ENCODE measurements at places on chromosomes 13 and 19.

DNA sequence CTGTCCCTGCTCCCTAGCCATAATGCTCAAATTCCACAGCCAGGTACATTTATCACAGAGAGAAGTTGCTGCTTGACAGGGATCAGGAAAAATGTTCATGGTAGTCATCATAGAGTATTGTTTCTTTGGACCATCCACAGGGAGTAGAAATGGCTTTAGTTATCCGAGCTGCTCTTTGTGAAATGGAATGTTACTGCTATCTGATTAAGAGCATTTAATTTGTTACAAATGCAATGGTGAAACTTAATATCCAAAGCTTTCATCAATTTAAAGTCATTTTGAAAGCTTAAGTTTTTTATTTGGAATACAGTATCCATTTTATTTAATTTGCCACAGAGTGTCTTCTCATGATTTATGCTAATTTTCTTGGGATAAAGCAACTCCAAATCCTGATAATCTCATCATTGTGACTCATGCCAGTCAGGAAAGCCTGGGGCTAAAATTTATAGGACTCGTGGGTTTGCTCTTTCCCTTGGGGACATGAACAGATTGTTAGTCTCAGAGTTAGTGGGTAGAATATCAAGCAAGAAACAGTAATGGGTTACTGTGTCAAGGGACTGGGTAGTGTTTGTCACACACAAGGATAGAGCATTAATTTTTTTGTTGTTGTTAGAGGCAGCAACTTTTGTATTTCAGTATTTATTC lies 59.8 kb downstream of the SCEL start:
- no peak for DNase-seq

DNA sequence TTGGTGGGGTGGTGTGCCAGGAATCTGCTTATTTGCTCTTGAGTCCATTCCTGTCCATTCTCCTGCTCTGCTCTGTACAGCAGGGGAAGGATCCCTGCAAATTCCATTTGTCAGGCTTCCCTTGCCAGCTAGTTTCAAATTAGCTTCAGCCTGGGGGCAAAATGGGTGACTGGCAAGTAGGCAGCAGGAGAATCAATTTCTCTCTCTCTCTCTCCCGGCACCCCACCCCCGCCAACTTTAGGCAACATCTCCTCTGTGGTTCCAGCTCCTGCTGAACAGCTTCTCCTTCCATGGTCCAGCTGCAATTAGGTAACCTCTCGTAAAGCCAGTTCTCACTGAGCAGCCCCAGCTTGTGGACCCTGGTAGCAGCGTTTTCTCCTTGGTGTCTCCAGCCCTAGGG lies 6.7 kb upstream of the MYCBP2 start:
- DNase-seq = no peak

DNA sequence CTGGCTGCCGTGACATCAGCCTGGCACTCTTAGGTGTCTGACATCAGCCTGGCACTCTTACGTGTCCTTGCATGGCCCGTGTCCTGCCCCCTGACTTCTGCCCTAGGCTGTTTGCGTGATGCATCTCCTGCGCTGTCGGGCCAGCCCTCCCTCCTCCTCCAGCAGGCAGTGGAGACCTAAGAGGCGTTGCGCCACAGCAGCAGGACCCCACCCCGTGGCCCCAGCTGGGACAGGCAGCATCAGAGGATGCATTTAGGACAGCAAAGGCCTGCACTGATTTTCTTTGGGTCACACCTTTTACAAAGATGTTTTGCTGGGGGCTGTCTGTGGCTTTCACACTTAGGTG lies 65.3 kb downstream of the GPR12 start:
- no peak for DNase-seq

DNA sequence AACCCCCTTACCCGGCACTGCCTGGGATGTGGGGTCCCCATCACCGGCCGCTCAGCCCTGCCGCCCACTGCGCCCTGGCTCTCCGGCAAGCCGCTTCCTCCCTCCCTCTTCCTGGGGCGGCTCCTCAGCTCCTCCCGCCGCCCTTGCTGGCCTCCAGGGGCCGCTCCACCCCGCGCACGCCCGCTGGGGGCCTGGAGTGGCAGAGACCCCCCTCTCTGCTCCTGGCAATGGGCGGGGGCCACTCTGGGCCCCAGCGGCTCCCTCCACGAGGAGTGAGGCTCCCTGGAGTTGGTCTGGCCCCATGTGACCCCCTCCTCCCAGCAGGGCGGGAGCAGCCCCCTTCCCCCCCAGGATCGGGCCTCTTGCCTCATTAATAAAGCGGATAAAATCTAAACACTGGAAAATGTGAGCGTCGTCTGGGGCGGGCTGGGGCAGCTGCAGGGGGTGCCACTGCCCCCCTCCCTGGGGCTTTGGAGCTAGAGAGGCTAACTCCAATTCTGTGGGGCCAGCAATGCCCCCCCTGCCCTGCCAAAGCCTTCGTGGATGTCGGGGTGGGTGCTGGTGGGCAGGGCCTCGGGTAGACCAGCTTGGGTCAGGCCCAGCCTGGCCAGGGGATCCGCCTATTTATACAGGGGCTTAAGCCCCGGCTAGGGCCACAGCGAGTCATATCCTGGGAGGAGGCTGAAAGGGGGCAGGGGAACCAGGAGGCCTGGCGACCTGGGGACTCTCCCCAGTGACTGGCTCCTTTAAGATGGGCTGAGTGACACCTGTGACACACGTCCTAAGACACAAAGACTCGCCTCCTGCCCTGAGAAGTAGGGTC lies at the start of gene PTGER1:
Gene PTGER1, minus strand, starts transcription at position 104 of the 823 bp plus-strand sequence. CDS start 1,034 bp downstream, outside the sequence.
- peak; percentile 55 for DNase-seq

GRCh38 chr13:113763254-113763653 lies 4.2 kb downstream of the TMEM255B start:
- DNase-seq = no peak

DNA sequence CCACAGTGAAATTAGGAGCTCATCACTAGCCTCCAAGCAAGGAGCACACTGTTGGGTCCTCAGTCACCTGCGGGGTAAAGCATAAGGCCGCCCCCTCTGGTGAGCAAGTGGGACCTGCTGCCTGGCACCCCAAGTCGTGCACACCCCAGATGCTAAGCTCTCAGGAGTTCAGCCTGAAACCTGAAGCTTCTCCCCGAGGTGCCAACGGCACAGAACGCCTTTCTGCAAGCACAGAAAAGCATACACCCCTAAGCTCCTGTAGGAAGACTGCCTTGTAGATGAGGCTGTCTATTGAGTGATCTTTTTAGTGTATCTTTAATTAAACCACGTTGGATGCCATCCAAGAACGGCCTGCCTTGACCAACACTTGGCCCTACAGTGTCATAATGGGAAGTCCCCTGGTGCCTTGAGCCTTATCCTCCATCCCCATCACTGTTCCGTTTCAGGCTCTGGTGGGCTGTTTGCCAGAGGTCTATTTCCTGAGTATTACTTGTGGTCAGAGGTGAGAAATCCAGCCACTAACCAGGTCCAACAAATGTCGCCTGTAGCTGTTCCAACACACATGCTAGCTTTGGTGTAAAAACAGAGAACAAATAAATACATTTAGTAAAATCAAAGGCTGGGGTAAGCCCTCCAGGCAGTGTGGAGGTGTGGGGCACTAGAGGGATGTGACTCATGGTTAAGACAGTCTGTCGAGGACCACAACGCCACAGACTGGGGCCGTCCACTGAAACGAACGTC lies 44.8 kb downstream of the C13orf42 start:
- DNase-seq = no peak

DNA sequence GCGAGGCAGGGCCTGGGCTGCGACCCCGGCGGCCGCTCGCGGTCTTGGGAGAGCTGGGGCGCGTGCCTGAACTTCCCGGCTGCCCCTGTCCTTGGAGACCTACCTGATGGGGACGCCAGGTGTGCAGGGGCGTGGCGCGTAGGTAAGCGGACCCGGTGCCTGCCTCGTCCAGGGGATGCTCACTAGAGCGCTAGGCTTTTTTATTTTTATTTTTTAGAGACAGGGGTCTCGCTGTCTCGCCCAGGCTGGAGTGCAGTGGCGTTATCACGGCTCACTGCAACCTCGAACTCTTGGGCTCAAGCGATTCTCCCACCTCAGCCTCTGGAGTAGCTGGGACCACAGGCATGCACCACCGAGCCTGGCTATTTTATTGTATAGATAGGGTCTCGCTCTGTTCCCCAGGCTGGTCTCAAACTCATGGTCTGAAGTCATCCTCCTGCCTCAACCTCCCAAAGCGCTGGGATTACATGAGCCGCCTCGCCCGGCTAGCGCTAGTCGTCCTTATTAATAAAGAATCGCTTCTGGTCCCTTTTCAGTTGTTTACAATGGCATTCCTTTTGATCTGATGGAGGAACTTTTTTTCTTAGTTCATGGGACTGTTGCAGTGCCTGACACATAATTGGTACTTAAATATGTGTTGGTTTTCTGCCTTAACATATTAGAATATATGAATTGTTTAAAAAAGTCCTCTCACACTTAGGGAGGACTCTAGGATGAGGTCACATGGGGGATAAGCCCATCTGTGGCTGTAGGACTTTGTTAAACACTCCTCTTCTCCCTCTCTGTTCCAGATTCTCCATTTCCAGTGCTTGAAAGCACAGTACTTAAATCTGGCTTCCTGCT lies 812 bp downstream of the DPY19L3 start:
- no peak for DNase-seq

- no peak for DNase-seq
These were observed 61.0 kb upstream of the RAP2A start for GRCh38 chr13:97372936-97373335.

- no peak for DNase-seq
These were observed 270.5 kb downstream of the DCLK1 start for GRCh38 chr13:35860661-35861060.

- no peak for DNase-seq
These were observed 671.3 kb upstream of the ARGLU1 start for GRCh38 chr13:107239213-107239612.

DNA sequence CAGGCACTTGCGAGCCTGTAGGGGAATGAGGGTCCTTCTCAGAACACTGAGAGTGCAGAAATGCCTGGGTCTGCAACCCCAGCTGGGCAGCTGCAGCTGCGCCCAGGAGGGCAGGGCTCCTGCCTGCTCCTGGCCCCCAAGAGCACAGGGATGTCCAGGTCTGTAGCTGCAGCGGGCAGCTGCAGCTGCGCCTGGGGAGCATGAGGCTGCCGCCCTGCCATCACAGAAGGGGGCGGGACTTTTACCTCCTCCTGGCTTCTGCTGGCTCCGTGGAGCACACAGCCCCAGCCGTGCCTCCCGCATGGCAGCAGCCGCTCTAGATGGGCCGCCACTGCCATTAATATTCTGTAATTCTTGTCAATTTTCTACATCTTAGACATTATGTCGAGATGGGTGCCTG lies 17.8 kb downstream of the CPB2 start:
- no peak for DNase-seq

- DNase-seq = no peak
These were observed 3.5 kb downstream of the XAB2 start for GRCh38 chr19:7625763-7626372.

DNA sequence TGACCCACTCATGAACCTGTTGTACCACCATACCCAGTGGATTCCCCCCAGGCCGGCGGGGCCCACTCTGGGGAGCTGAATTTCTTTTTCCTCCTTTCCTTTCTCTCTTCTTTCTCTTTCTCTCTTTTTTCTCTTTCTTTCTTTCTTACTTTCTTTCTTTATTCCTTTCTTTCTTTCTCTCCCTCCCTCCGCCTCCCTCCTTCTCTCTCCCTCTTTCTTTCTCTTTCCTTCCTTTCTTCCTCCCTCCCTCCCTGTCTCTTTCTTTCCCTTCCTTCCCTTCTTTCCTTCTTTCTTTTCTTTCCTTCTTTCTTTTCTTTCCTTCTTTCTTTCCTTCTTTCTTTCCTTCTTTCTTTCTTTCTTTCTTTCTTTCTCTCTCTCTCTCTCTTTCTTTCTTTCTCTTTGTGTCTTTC lies 327.7 kb downstream of the ZNF536 start:
- no peak for DNase-seq

GRCh38 chr13:106276876-106277275 lies 258.6 kb downstream of the EFNB2 start:
- no peak for DNase-seq

- DNase-seq = no peak
These were observed 57.4 kb downstream of the MCF2L start for GRCh38 chr13:113026391-113026910.

- no peak for DNase-seq
These were observed 246.2 kb downstream of the GPC6 start for GRCh38 chr13:93472814-93473296.

DNA sequence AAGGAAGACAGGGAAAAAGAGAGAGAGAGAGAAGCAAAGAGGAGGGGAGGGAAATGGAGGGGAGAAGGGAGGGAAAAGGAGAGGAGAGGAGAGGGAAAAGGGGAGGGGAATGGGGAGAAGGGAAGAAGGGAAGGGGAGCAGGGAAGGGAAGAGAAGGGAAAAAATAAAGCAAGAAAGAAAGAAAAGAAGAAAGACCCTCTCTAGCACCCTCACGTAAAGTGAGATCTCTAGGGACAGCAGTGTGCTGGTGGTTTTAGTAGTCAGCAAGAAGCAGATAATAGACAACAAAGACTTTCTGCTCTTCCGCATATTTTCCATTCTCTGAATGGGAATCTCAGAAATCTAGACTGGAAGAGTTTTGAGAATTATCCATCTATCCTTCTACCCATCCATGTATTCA lies 201.8 kb upstream of the RFC3 start:
- no peak for DNase-seq

- no peak for DNase-seq
These were observed 131.7 kb downstream of the UGGT2 start for GRCh38 chr13:95921485-95921884.

DNA sequence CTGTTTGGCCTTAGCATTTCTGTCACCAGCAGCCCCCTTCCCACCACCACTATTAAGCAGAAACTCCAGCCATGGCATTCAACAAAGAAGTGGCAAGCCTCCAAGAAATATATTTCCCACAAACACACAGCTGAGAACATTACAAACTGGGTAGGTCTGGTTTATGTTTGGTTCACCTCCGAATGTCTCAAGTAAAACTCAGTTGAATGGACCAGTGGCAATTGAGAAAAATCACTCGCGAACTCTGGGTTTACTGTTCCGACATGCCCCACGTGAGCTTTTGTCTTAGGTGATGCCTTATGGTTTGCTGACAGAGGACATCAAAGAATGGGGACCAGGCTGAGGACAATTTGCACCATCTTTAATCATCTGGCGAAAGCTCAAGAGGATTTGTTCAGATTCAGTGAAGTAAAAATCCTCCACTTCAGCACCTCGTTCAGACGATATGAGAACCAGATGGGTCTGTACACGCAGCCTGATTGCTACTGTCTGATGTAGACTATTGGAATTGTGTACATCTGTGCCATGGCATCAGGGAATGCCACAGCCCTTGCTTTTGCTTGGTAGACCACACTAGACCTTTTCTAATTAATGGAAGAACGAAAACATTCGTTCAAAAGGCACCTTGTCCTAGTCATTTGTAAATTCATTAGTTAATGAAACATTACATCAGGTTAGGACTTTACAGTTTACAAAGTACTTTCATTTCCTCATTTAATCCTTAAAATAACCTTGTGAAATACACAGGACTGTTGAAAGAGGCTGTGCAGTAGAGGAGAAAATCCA lies 59.4 kb downstream of the SLC10A2 start:
- no peak for DNase-seq

- no peak for DNase-seq
These were observed 172.8 kb downstream of the KATNAL1 start for GRCh38 chr13:30134578-30134977.

- DNase-seq = no peak
These were observed 27.8 kb upstream of the TDRD3 start for GRCh38 chr13:60369242-60369641.
